ENCODE measurements at places on chromosomes 7 and 10.

GRCh38 chr7:155191137-155191536, 106.5 kb upstream of the INSIG1 start:
- no peak for DNase-seq

GRCh38 chr7:158378978-158379377, 208.6 kb downstream of the PTPRN2 start:
- DNase-seq = no peak

DNA sequence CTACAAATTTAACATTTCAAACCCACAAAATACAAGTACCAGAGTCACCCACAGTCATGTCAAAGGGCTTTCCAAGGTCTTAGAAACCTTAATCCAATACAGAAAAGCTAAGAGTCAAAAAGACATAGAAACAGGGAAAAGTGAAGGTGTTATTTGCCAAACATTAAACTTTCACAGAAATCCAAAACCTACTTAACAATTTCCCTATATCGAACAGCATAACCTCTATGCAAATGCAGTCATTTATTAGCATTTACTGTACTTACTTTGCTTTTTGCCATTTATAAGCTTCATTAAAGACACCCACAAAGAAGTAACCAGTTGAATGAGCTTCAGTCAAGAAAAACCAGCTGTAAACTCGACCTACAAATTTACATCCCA, 1.6 kb downstream of the PANK1 start:
- no peak for DNase-seq

- DNase-seq = no peak
Measured at GRCh38 chr7:150466477-150466876, 16.0 kb downstream of the GIMAP8 start.

DNA sequence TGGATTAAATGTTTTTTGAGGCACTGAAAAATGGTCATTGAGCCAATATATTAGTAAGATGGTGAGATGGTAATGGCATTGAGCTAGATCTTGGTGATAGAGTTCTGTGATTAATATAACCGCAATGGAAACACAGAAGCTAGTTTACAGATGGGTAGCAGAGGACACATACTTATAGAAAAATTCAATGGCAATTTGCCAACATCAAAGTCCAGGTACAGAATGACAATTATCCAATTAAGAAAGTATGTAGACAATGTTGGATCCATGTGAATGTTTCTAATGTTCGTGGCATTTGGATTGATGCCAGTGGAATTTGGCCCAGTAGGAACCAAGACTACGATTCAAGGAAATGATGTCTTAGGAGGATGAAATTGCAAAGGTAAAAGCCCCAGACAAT, 187.8 kb downstream of the GNAT3 start:
- DNase-seq = no peak

GRCh38 chr7:109331423-109331822, 761.7 kb downstream of the DNAJB9 start:
- no peak for DNase-seq

- no peak for DNase-seq
Measured at GRCh38 chr10:77630507-77630848, 7.1 kb downstream of the KCNMA1 start.

- no peak for DNase-seq
Measured at GRCh38 chr7:94042381-94042780, 38.2 kb upstream of the BET1 start.

DNA sequence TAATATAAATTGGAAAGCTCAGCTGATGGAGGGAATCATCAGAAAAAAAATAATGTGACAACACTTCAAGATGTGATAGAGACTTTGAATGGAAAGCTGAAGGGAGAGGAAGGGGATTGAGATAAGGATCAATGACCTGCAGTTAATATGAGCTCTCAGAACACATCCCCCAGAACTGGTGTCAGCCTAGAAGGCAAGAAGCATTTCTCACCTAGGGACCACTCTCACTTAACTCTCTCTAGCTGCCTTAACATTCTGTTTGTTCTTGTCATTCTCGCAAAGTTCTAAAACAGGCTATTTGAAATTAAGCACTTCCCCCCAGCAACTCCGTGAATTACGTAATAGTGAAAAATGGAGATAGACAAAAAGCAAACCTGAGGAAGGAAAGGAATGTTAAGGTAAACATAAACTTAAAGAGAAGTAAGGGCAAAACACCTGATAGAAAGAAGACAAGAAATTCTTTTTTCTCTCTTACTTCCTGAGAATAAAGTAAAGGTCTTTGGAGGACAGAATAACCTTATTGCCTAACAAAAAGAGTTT, 1.2 kb upstream of the MPP7 start:
- no peak for DNase-seq

GRCh38 chr7:154854836-154855235, 148.1 kb downstream of the PAXIP1 start:
- DNase-seq = no peak

GRCh38 chr10:131816157-131816775, 84.5 kb upstream of the PPP2R2D start:
- no peak for DNase-seq

DNA sequence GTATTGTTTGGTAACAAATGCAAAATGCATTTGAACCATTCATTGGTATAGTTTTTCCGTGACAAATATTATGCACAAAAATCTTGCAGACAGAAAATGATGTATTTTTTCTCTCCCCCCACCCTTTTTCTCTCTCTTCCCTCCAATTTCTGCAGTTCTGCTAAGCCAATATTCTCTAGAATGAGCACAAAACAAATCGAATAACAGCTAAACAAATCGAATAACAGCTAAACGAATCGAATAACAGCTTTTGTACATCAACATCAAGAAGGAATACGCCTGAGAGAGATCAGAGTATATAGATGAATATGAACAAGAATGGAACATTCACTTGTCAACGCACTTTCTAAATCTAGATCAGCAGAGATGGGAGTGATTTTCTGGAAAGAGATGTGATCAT, 108.0 kb upstream of the KMT2E start:
- no peak for DNase-seq

DNA sequence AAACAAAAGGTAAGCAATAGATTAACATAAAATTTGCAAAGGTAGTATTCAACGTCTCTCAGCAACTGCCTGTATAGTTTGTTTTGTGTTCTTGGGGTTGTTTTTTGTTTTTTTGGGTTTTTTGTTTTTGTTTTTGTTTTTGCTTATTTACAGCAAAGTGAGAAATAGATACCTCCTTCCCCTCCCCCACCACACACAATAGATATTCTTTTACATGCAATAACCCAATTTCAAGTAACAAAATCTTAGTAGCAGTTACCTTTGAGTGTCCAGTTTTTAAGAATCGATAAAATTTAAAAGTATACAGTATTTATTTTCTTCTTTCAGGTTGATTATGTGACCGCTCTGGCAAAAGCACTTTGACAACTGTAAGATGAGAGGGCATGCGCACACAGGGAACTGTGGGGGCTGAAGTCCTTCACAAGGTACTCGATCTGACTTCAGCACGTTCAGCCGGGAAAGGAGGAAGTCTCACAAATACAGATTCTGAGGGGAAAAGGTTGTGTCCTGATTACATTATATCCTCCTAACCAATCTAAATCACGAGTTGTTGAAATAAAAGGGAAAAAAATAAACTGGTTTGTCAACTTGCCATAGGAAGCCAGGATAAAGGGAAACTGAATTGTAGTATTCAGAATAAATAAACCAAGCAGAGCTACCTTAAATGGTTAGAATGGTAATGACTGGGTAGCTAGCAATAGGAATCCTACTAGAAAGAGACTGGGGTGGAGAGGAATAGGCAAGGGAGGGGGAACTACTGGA, 47.8 kb downstream of the CPEB3 start:
- DNase-seq = no peak

DNA sequence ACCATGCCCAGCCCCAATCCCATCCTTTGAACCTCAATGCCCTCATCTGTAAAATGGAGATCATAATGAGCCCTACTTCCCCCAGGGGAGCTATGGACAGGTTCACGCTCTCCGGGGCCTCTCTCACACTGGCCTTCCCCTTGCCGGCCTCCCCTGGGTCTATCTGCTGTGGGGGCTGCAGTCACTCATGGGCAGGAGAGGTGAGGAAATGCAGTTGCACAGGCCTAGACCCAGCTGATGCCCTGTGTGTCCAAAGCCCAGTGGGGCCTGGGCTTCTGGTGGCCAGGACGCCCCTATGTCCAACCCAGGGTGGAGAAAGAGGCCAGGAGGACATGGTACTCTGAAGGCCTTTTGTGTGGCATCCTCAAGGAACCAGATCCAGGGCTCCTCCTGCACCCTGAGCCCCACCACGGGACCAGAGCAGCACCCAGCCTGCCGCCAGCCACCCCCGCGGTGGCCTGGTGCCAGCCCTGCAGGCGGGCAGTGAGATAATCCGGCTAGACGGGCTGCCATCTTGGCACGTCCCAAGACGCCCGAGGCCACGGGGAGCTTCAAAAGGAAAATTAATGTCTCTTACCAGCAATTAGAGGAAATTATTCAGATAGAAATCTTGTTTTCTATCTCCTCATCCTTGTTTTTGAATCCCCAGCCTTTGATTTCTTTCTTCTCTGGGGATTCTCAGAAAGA, 39.0 kb downstream of the MYL10 start:
- no peak for DNase-seq

DNA sequence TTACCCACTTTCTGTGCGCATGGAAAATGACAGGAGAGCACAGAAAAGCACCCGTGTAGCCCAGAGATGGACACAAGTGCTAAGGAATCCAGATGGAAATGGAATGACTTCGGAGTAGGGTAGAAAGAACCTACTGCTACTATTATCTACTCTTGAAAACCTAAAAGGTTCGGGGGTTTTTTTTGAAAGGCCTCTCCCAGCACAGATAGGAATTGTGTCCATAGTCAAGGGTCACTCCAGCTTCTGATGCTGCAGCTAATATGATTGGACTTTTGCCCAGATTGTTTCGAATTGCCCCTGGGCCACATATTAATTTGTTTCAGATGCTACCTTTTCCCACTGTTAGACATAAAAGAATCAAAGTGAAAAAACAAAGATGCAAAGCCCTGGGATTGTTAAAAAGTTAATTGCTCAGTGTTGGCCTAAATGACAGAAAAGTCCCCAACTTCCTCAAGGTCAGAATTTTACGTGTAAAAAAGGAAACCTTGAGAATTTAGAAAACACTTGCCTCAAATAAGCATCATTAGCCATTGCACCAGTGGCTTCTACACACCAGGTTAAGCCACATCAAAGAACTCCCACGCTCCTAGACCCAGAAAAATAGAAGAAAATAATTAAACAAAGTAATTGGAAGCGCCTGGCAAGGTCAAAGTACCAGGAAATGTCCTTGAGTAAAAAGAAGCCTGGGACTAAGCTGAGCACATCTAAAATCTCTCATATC, 40.8 kb upstream of the INSIG1 start:
- DNase-seq = no peak

DNA sequence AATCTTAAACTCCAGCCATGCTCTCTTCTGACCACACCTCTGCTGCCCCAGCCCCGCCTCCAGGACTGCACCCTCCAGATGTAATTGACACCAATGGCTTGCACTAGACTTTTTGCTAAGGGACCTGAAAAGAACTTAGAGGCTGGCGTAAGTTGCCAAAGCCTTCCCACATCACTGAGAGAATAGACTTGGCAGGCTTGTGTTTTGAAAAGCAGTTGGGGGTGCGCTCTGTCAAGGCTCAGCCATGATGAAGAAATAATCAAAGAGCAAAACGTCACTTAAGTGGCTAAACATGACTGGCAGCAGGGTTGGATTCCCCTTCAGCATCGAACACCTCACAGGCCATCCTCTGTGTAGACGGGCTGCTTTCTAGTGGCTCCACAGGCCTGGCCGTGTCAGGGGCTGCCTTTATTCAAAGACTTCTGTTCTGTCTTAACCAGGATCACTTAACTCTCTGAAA, 195.2 kb upstream of the C7orf33 start:
- no peak for DNase-seq

DNA sequence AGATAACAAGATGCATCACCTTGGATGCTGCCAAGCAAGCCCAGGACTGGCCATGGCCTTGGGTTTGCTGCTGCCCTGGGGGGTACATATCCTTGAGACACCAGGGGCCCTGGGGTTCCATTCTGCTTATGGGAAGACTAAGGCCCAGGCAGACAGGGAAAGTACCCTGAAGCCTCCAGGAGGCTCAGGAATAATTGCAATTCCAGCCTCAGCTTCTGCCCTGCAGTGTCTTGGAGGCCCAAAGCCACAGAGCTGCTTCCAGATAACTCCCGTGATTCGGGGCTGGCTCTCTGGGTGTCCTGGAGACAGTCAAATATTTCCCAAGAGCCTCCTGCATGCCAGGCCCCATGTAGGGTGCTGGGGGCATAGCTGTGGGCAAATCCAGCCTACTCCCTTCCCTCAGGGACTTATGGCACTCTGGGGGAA, 22.6 kb downstream of the MYL10 start:
- no peak for DNase-seq

DNA sequence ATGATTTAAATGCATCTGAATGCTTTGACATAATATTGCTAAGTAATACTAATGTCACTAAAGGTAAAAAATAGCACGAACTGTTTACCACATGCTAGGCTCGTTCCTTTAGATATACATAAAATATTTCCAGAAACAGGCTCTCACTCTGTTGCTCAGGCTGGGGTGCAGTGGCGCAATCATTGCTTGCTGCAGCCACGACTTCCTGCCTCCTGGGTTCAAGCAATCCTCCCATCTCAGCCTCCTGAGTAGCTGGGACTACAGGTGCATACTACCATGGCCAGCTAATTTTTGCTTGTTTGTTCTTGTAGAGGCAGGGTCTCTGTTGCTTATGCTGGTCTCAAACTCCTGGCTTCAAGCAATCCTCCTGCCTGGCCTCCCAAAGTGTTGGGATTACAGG, 183.3 kb downstream of the SGMS1 start:
- no peak for DNase-seq

DNA sequence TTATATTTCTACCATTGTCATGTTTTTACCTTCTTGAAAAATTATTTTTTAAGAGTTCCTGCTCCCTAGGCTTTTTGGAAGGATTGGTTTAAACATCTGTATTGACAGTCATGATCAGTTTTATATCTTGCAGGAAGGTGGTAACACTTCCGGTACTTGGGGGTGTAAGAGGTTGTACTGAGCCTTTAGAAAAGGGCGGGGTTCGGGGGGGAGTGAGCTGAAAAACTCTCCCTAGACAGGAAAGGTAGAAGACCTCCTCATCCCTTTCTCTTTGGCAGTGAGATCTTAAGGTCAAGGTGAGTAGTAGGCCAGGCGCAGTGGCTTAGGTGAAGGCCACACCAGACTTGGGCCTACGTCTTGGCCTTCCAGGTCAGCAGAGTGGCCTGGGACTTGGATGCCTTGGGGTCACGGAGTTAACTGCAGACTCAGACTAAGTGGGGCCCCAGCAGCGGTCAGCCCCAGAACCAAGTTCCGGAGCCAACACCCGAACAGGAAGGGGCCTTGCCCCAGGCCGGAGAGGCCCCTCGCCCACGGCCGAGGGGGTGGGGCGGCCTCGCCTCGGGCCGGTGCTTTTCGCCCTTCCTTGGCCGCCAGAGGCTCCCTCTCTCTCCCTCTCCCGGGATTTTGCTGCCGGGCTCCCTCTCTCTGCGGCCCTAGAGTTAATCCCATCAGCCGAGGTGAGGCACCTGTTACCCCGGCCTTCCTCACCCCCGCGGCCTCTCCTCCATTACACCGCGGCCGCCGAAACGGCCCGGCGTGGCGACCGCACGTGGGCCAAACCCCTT, at the start of gene PPP1R9A:
TSS of gene PPP1R9A (plus strand) at position 569 of the 785 bp plus-strand sequence. CDS start 2,520 bp downstream, outside the sequence.
- DNase-seq = no peak

DNA sequence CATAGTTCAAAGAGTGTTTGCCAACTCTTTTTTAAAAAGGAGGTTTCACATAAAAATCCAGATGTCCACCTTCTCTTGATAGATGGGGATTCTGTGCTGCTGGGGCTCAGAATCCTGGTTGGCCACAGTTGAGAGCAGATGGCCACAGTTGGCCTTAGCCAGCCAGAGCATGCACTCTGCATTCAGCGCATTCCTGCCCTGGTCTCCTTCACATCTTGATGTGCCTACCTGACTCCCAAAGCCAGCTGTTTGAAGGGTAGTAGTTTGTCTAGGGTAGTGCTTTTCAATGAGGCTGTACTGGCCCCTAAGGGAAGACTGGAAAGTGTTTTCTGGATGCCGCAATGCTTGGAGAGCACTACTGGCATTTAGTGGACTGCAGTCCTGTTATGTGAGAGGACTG, 208.1 kb upstream of the HDAC9 start:
- no peak for DNase-seq

Measured in stimulated activated CD4-positive, alpha-beta T cell treated with anti-CD3 and anti-CD28 coated beads, Interleukin-1b, Interleukin-23, amount 100 ng/mL, for 4 hours (primary cell).